ENCODE measurements at places on chromosomes 1 and 21. TPM values are rescaled to one million over a fixed set of nuclear protein-coding genes. Genes with fewer than 3 reads are reported as not detected.

The CDA gene
- total RNA-seq: 3.2 TPM

The SHISAL2A gene
- total RNA-seq: 0.47 TPM

The TBCE gene
- 17.4 TPM for total RNA-seq

The CA6 gene
- not detected for total RNA-seq

The S100A7A gene
- not detected for total RNA-seq

Data from hepatocyte (in vitro differentiated cells).